ENCODE measurements at places on chromosomes 11 and 22.
A peak's percentile ranks its signal among the peaks of the same experiment; 100 is the strongest.

GRCh38 chr11:59283825-59284772, 71.4 kb upstream of the MPEG1 start:
- DNase-seq = peak; percentile 25

DNA sequence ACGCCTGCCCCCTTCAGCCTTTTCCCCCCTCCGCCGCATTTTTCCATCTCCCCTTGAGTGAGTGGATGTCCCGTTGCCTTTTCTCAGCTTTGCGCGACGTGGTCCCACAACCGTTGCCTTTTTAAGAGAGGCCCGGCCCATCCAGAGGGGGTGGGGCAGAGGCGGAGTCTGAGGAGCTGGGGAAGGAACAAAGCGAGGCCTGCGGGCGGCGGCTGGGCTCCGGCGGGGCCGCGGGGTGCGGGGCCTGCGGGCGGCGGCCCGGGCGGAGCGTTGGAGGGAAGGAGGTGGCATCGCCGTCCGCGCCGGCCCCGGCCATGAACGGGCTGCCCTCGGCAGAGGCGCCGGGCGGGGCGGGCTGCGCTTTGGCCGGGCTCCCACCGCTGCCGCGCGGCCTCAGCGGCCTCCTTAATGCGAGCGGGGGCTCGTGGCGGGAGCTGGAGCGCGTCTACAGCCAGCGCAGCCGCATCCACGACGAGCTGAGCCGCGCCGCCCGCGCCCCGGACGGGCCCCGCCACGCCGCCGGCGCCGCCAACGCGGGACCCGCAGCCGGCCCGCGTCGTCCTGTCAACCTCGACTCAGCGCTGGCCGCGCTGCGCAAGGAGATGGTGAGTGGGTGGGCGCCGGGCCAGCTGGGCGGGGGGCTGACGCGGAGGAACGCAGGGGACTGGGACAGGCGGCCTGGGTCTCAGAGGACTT, at the start of gene FAM89B:
Gene FAM89B (plus strand): TSS at position 183 of the 696 bp plus-strand sequence. CDS start 132 bp downstream, at position 315.
- peak; percentile 85 for DNase-seq

- no peak for DNase-seq
These were observed 164.4 kb downstream of the BRD1 start for GRCh38 chr22:49663311-49663711.

DNA sequence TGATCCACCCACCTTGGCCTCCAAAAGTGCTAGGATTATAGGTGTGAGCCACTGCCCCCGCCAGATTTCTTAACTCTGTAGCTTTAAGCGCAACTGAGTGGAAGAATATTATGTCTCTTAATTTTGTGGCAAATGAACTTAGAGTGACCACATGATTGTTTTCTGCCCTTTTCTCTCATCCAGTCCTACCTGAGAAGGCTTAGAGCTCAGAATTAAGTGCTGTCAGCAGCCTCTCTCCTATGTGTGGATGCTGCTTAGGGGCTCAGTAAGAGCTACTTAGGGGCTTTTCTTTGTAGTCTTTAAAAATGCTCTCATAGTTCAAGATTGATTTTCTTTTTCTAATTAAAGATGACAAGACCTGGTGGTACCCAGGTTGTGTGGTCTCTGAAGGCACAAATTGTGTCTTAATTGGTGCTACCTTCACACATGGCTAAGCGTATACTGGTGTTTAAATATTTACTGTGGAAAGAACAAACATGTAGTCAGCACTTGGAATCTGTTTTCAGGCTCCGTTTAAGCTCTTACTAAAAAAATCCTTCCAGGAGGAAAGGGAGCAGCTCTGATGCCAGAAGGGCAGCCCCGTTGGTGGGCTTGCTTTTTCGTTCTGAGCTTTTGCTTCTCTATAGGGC, 59.3 kb downstream of the DEPDC5 start:
- no peak for DNase-seq

- DNase-seq = no peak
These were observed 9.4 kb upstream of the PPM1F start for GRCh38 chr22:21961886-21962654.

DNA sequence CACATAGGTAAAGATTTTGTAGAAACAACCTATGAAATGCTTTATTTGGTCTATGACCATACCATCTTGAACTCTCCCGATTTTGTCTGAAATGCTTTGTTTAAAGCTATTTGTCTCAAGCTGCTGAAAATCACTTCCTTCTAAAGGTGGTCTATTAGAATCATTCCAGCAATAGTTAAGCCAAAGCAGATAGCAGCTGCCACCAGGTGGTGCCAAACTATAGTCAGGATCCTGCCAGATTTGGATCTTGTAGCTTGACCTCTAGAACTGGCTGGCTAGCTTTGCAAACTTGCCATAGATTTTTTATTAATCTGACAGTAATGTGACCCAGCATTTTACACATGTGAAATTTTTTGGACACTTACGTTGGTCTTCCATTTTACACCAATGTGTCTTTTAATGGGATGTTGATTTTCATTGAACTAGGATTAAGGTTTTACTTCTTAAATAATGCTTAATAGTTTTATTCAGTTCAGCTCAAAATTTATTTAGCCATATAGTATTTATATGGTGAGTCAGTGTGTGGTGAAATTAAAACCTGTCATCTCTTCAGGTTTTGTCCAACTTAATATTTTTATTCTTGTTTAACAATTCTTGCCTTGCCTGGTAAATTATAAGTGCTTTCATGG, 19.7 kb downstream of the CTR9 start:
- no peak for DNase-seq

DNA sequence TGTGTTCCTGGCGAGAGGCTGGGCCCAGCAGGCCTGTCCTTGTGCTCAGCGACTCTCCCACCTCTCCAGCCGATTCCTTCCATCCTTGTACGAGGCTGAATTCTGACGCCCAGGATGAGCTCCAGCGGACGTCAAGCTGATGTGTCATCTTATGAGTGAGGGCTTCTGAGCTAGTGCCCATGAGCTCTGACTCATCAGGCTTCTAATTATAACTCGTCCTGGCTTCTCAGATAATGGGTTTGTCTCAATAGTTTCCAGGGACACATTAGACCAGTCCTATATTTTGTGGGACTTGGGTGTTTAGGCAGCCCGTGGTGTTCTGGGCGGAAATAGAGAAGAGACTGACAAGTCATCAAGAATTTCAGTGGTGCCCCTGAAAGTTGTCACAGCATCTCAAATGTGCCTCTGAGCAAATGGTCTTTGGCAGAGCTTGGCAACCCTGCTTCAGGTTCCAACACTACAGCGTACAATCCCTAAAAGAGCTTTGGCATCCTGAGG, 108.2 kb upstream of the CD44 start:
- no peak for DNase-seq
